Stimulated activated CD8-positive, alpha-beta memory T cell treated with anti-CD3 and anti-CD28 coated beads, Interleukin-2, amount 100 ng/mL, for 48 hours (primary cell): ENCODE measurements at places on chromosomes 3 and 15.

GRCh38 chr3:44042772-44043171, 198.9 kb upstream of the TOPAZ1 start:
- no peak for DNase-seq

- DNase-seq = no peak
Measured at GRCh38 chr3:57757642-57758297, 1.7 kb downstream of the SLMAP start.

GRCh38 chr15:41494922-41495735, 1.5 kb downstream of the ITPKA start:
- DNase-seq = no peak

DNA sequence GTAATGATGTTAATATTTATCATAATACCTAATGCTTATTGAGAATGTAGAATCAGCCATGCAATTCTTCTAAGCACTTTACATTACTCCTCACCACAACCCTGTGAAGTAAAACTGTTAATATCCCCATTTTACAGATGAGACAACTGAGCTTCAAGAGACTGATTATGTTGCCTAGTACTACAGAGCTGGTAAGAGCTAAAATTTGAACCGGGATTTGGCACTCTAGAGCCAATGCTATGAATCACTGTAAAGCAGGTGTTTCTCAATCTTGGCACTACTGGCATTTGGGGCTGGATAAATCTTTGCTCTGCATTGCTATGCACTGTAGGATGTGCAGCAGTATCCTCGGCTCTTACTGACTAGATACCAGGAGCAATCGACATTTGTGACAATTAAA, 367.7 kb downstream of the MAGI1 start:
- no peak for DNase-seq

DNA sequence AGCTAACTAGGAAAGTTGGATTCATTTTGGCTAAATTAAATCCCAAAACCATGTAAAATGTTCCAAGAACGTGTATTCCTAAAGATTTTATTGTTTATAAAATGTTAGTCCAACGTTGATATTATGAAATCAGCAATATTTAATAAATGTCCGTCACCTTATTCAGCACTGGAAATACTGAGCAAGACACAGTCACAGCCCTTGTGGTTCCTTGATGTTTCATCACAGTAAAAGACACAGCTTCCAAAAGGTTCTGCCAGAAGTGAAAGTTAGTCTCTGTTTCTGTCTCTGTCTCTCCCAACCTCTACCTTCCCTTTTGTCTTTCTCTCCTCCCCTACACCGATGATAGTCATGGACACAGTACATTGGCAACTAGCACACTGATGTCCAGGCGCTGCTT, 82.2 kb upstream of the BOC start:
- no peak for DNase-seq

- DNase-seq = peak; percentile 20
Measured at GRCh38 chr15:81001152-81002008, 657 bp downstream of the TLNRD1 start.

DNA sequence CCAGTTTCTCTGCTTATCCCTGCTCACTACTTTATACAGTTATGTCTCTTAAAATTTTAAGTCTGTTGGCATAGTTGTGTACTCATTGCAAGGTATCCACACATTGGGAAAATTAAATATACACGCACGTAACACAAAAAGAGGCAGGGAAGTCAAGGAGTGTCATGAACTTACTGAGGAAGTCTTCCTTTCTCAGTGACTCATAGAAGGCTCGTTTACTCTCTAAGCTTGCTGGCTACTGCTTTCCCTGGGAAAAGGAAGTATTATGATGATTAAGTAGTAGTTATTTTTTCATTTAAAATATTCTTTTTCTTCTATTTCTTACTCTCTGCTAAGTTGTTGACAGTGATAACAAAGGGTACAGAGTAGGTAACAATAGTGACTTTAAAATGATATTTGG, 287.3 kb downstream of the UBE2E2 start:
- no peak for DNase-seq

- DNase-seq = no peak
Measured at GRCh38 chr15:56835718-56836171, 82.7 kb upstream of the TCF12 start.

- DNase-seq = no peak
Measured at GRCh38 chr3:185199671-185200070, 46.8 kb upstream of the C3orf70 start.

DNA sequence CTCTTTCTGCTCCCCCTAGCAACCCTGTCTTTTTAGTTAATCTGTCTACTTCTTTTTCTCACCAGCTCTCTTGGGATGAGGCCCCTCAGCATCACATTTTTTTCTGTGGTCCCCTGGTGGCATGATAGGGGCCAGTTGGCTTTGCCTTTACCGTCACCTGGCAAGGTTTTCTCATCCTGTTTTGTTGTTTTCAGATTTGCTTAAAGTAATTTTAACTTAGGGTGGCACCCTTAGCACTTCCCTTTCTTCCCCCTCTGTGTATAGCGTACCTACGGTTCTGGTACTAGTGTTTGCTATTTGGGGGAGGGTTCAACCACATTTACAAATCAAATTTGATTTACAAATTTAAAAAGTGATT, 35.6 kb downstream of the PDCD6IP start:
- no peak for DNase-seq

DNA sequence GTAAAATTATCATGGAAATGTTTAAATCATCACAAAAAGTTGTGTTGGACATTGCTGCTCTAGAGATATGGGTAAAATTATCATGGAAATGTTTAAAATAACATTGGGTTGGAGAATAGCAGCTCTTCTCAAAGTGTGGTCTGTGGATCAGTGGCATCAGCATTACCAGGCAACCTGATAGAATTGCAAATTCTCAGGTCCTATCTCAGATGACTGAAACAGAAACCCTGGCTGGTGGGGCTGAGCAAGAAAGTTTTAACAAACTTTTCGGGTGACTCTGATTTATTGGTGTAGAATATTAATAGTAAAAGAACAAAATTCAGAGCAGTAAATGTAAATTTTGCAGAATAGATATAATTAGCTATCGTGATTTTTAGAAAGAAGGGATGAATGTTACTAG, 28.9 kb downstream of the NXPE3 start:
- DNase-seq = no peak
